ENCODE measurements at places on chromosomes 2 and 18. TPM values are rescaled to one million over a fixed set of nuclear protein-coding genes. Genes with fewer than 3 reads are reported as not detected.

RABL2A gene
- 15.3 TPM for total RNA-seq

HOXD3 gene
- not detected for total RNA-seq

TUBB8B gene
- total RNA-seq, result not detected

WNT6 gene
- not detected for total RNA-seq

ZNF396 gene
- 0.50 TPM for total RNA-seq

NDUFAF7 gene
- 21.7 TPM for total RNA-seq

AMER3 gene
- not detected for total RNA-seq

SERPINB3 gene
- not detected for total RNA-seq

UGT1A10 gene
- not detected for total RNA-seq

IL1B gene
- total RNA-seq, result not detected

LYPD1 gene
- total RNA-seq, result not detected

FBXO36 gene
- 1.1 TPM for total RNA-seq

METTL8 gene
- total RNA-seq, result 20.0 TPM

GRCh38 chr2:179049203-179049545, 763 bp downstream of the CCDC141 start:
- H3K27me3 ChIP-seq, result no peaks in the 10 kb centered on the region
- peak; percentile 14 for DNase-seq
- H3K27ac ChIP-seq, result peak overlapping the region; percentile 91
- H3K4me3 ChIP-seq, result peak overlapping the region; percentile 75
- peaks cover 28% of the 10 kb centered on the region for H3K36me3 ChIP-seq
- H3K4me1 ChIP-seq, result peaks cover 63% of the 10 kb centered on the region

- DNase-seq, result no peak
- no peak overlapping the region for H3K4me3 ChIP-seq
- no peaks in the 10 kb centered on the region for H3K27me3 ChIP-seq
Measured at GRCh38 chr2:145184741-145185651, 665.1 kb upstream of the ZEB2 start.

DNA sequence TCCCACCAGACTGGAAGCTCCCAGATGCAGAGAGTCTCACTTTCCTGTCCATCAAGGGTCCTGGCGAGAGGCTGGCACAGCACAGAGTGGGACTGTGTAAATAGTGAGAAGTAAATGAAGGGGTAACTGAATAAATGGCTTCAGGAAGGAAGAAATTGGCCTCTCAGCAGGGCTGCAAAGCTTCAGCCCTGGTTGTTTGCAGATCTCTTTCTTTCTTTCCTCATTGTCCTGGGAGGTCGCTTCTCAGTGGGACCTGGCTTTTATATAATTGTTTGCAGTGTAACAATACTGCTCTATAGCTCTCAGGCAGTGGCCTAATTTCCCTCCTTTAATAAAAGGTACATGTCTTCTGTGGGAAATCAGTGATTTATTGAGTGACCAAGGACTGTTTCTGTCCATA, 74.9 kb upstream of the GPR45 start:
- no peaks in the 10 kb centered on the region for H3K4me1 ChIP-seq
- H3K27ac ChIP-seq, result no peak overlapping the region
- no peak overlapping the region for H3K4me3 ChIP-seq
- no peaks in the 10 kb centered on the region for H3K36me3 ChIP-seq

- peak; percentile 48 for DNase-seq
- peaks cover 5% of the 10 kb centered on the region for H3K27me3 ChIP-seq
- H3K4me1 ChIP-seq, result peaks cover 19% of the 10 kb centered on the region
- H3K4me3 ChIP-seq, result peak within 1 kb of the TSS; percentile 76
- H3K27ac ChIP-seq, result peak within 1 kb of the TSS; percentile 74
Measured at GRCh38 chr2:100416935-100417710, at the start of gene CHST10. TSS of gene CHST10 (minus strand) at chr2:100417668. CDS start at chr2:100406675, 10,993 bp downstream.

GRCh38 chr2:66472225-66472843, 37.4 kb downstream of the MEIS1 start:
- H3K4me1 ChIP-seq, result no peaks in the 10 kb centered on the region
- no peaks in the 10 kb centered on the region for H3K27me3 ChIP-seq
- no peaks in the 10 kb centered on the region for H3K36me3 ChIP-seq
- no peak overlapping the region for H3K4me3 ChIP-seq

- no peaks in the 10 kb centered on the region for H3K27me3 ChIP-seq
- DNase-seq, result no peak
- no peak overlapping the region for H3K4me3 ChIP-seq
- H3K36me3 ChIP-seq, result no peaks in the 10 kb centered on the region
- H3K27ac ChIP-seq, result no peak overlapping the region
Measured at GRCh38 chr2:8162552-8162951, 519.3 kb upstream of the ID2 start.

- H3K4me1 ChIP-seq, result peaks cover 17% of the 10 kb centered on the region
- no peak for DNase-seq
- H3K36me3 ChIP-seq, result peaks cover 48% of the 10 kb centered on the region
- no peak overlapping the region for H3K27ac ChIP-seq
- H3K27me3 ChIP-seq, result no peaks in the 10 kb centered on the region
Measured at GRCh38 chr2:69926849-69927515, 12.1 kb downstream of the MXD1 start.

GRCh38 chr2:24613154-24613814, 122.2 kb downstream of the NCOA1 start:
- peak; percentile 62 for DNase-seq
- peaks cover 4% of the 10 kb centered on the region for H3K36me3 ChIP-seq
- no peak overlapping the region for H3K4me3 ChIP-seq
- H3K27ac ChIP-seq, result peak overlapping the region; percentile 68
- H3K27me3 ChIP-seq, result no peaks in the 10 kb centered on the region

GRCh38 chr2:168851674-168852320, 38.4 kb downstream of the SPC25 start:
- no peak overlapping the region for H3K4me3 ChIP-seq
- no peak for DNase-seq

GRCh38 chr18:48548011-48548771, 9.4 kb downstream of the CTIF start:
- H3K27ac ChIP-seq, result no peak overlapping the region
- peaks cover 12% of the 10 kb centered on the region for H3K27me3 ChIP-seq
- DNase-seq, result no peak
- no peaks in the 10 kb centered on the region for H3K36me3 ChIP-seq
- H3K4me3 ChIP-seq, result no peak overlapping the region

GRCh38 chr2:124832521-124832920, 807.4 kb downstream of the CNTNAP5 start:
- no peak for DNase-seq
- H3K4me3 ChIP-seq, result no peak overlapping the region
- H3K27ac ChIP-seq, result no peak overlapping the region
- no peaks in the 10 kb centered on the region for H3K4me1 ChIP-seq
- H3K27me3 ChIP-seq, result no peaks in the 10 kb centered on the region

DNA sequence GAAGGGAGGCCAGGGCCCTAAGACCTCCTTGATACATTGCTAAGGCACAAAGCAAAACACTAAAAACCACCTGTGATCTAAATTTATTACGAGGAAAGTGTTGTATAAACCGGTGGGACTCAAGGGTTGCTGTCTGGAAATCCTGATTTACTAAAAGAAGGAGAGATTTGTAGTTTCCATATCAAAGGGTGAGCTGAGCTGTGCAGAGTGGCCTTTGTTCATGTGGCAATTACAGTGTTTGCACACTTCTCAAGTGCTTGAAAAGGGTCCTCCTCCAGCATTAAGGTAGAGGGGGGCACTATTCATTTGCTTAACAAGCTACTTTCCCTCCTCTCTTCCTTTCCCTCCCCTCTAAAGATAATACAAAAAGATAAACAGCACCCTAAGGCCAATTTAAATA, 30.5 kb upstream of the ITGA4 start:
- H3K27ac ChIP-seq, result no peak overlapping the region
- no peak overlapping the region for H3K4me3 ChIP-seq
- H3K36me3 ChIP-seq, result no peaks in the 10 kb centered on the region
- DNase-seq, result no peak
- H3K4me1 ChIP-seq, result peaks cover 21% of the 10 kb centered on the region

DNA sequence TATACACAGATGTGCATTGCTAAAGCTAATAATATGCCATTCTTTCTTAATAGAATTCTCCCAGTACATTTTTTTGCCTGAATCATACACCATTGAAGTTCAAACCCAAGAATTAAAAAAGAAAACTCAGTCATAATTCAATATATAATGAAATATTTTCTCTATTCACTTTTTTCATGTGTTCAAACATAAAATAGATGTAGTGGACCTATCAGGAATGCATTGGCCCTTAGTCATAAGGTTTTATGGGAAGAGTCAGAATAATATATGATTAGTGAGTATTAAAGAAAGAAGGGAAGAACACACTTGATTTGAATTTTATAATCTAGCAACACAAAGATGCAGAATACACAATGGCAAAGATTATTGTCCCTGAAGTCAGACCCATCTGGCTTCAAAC, 297.0 kb upstream of the COL3A1 start:
- no peak for DNase-seq
- H3K27me3 ChIP-seq, result no peaks in the 10 kb centered on the region
- no peak overlapping the region for H3K4me3 ChIP-seq
- H3K4me1 ChIP-seq, result no peaks in the 10 kb centered on the region

- peaks cover 16% of the 10 kb centered on the region for H3K4me1 ChIP-seq
- peaks cover 5% of the 10 kb centered on the region for H3K27me3 ChIP-seq
- H3K4me3 ChIP-seq, result no peak overlapping the region
- peak overlapping the region; percentile 44 for H3K27ac ChIP-seq
- no peaks in the 10 kb centered on the region for H3K36me3 ChIP-seq
Measured at GRCh38 chr2:216849987-216850386, 9.9 kb downstream of the TNP1 start.

DNA sequence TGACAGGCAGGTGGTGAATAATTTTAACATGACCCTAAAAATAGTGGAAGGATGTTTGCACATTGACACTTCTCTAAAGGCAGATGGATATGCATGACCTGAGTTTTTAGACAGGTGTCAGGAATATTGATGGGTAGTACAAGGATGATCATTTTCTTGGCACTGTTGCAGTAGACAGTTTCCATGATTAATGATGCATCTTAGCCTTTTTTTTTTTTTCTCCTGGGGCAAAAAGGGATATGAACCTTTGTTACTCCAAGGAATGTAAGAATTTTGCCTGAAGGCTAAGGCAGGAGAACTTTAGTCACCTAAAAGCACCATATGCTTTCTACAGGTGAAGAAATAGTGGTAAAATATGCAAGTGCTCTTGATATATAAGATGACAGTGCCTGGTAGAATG, 136.3 kb upstream of the CAVIN2 start:
- H3K36me3 ChIP-seq, result no peaks in the 10 kb centered on the region
- H3K27ac ChIP-seq, result no peak overlapping the region
- H3K4me3 ChIP-seq, result no peak overlapping the region
- no peaks in the 10 kb centered on the region for H3K4me1 ChIP-seq
